ENCODE measurements at places on chromosomes 7 and 10. TPM values are rescaled to one million over a fixed set of nuclear protein-coding genes. Genes with fewer than 3 reads are reported as not detected.

The LLCFC1 gene
- total RNA-seq, result not detected

The ATOH7 gene
- 0.11 TPM for total RNA-seq

The NKX1-2 gene
- total RNA-seq, result 4.9 TPM

The INTS15 gene
- 28.2 TPM for total RNA-seq

The GATA3 gene
- total RNA-seq, result not detected

The GPR15LG gene
- not detected for total RNA-seq

The AKR1C8 gene
- total RNA-seq, result not detected

The WDR37 gene
- total RNA-seq, result 7.6 TPM

The CROT gene
- 7.1 TPM for total RNA-seq

The C10orf67 gene
- total RNA-seq, result not detected

The PIK3AP1 gene
- total RNA-seq, result 0.32 TPM

The STRIP2 gene
- 12.1 TPM for total RNA-seq

The SPDYE18 gene
- total RNA-seq, result not detected

The STEAP1B gene
- 64.1 TPM for total RNA-seq

The SAMD9 gene
- total RNA-seq, result 4.5 TPM

The WEE2 gene
- not detected for total RNA-seq

The TOMM7 gene
- total RNA-seq, result 1,313 TPM

The SCART1 gene
- 0.37 TPM for total RNA-seq

The TRPV5 gene
- total RNA-seq, result not detected

The BAIAP2L1 gene
- 18.1 TPM for total RNA-seq

The OR6B1 gene
- total RNA-seq, result not detected
